Thoracic aorta (tissue), 2 donors: ENCODE measurements at places on chromosomes 1 and 21.
A peak's percentile ranks its signal among the peaks of the same experiment; 100 is the strongest.

DNA sequence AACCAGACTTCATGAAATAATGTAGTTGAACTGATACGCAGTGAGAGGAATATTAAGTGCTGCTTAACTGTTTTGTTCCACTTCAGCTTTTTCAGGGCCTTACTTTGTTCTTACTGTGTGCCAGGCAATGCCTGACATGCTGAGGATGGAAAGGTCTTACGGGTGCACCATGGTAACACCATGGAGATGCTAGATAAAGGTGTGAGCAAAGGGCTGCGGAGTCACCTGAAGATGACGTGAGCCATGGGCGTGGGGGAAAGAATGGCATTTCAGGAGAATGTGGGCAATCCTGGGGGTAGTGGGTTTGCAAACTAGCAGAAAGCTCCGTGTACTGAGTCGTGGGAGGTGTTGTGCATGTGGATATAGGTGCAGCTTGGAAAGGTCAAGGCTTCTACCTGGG is 27.3 kb downstream of the MAN1C1 start:
- peaks cover 13% of the 10 kb centered on the region for H3K4me1 ChIP-seq
- no peaks in the 10 kb centered on the region for H3K36me3 ChIP-seq
- H3K27me3 ChIP-seq: no peaks in the 10 kb centered on the region
- DNase-seq: no peak
- no peak overlapping the region for H3K4me3 ChIP-seq

DNA sequence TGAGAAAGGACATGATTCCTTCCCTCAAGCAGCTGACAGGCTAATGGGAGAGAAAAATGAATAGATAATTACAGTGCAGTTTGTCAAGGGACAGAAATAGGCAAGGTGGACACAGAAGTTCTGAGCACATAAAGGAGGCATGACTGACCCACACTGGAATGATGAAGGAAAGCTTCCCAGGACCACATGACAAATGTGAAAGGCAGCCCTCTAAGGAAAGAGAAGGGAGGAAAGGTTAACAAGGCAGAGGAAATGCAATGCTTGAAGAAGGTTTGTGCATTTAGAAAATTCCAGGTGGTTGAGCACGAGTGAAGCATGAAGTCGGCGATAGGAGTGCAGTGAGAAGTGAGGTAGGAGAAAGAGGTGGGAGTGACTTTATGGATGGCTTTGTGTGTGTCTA is 37.4 kb downstream of the LAMC2 start:
- no peaks in the 10 kb centered on the region for H3K27me3 ChIP-seq
- DNase-seq: no peak
- H3K4me1 ChIP-seq: peaks cover 12% of the 10 kb centered on the region
- H3K36me3 ChIP-seq: no peaks in the 10 kb centered on the region

DNA sequence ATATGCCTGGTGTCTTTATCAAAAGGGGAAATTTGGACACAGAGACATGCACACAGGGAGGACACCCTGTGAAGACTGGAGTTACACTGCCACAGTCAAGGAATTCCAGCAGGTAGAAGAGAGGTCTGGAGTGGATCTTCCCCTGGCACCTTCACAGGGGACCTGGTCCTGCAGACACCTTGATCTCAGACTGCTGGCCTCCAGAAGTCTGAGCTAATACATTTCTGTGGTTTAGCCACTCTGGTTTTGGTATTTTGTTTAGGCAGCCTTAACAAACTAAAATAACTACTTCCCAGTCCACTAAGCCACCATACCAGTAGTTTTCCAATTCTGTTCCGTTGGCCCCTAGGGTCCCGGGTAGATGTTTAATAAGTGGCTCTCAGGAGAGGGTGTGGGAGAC is 164.7 kb downstream of the SETD4 start:
- no peaks in the 10 kb centered on the region for H3K27me3 ChIP-seq
- DNase-seq: no peak
- no peaks in the 10 kb centered on the region for H3K4me1 ChIP-seq
- no peak overlapping the region for H3K27ac ChIP-seq

DNA sequence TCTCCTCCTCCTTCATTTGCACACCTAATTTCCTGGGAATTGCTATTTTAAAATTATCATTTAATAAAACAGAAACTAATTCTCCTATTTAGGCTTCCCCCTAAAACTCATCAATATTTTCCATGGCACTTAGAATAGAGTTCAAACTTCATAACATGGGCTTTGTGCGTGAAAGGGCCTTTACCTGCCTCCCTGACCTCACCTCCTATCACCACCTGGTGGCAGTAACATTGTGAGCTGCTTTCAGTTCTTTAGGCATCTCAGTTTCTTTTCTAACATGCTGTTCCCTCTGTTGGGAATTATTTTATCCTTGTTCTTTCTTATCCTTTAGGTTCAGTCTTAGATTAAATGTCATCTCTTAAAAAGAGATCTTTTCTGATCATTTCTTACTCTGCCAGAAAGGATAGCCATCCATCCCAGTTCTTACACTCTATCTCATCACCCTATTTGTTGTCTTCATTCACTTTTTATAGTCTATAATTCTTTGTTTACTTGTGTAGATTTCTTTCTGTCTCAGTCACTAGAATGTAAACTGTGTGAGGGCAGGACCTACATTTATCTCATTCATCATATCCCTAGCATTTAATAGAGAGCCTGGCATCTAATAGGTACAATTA is 133.8 kb upstream of the KIAA1614 start:
- H3K27ac ChIP-seq: no peak overlapping the region
- H3K27me3 ChIP-seq: no peaks in the 10 kb centered on the region
- no peaks in the 10 kb centered on the region for H3K4me1 ChIP-seq
- H3K36me3 ChIP-seq: no peaks in the 10 kb centered on the region
- no peak overlapping the region for H3K4me3 ChIP-seq

DNA sequence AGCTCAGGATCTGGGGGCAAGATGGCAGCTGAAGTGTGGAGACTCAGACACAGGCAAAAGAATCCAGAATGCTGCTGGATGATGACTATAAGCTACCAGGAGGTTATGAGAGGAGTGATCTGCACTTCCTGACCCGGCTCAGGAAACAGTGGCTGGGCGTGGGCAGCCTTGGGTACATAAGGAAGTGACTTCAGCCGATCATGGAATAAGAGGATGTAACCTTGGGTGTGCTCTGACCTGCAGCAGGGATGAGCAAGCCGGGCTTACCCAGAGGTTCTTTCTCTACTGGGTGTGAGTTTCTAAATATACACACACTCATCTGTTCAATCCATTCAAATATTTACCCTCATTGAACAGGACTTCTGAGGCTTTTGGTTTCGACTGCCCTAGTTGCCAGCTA is 62.7 kb downstream of the CD34 start:
- DNase-seq: no peak
- no peak overlapping the region for H3K4me3 ChIP-seq
- no peaks in the 10 kb centered on the region for H3K36me3 ChIP-seq
- H3K27me3 ChIP-seq: no peaks in the 10 kb centered on the region
- H3K27ac ChIP-seq: peak overlapping the region; percentile 72

DNA sequence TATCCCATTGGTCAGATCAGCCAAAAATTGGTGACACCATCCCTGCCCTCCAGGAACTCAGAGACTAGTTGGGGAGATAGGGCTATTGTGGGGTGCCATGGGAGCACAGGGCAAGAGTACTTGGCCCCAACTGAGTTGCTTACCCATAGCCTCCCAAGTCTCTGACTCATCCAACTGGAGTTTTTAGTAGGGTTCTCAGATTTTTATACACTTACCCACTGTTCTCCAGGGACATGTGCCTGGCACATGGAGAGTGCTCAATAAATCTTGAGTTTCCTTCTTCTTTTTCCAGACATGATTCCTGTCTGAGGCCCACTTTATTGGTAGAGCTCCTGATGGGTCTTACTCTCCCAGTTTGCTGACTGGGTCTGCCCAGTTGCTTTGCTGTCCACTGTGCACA is 56.7 kb downstream of the OVGP1 start:
- DNase-seq: no peak
- H3K27ac ChIP-seq: no peak overlapping the region
- no peaks in the 10 kb centered on the region for H3K27me3 ChIP-seq
- no peaks in the 10 kb centered on the region for H3K36me3 ChIP-seq
- no peaks in the 10 kb centered on the region for H3K4me1 ChIP-seq

- no peaks in the 10 kb centered on the region for H3K4me1 ChIP-seq
- no peak for DNase-seq
Observed at GRCh38 chr1:91151702-91152101, 129.9 kb upstream of the ZNF644 start.

GRCh38 chr1:168019407-168019806 is 82.5 kb upstream of the MPC2 start:
- H3K27me3 ChIP-seq: no peaks in the 10 kb centered on the region
- H3K4me3 ChIP-seq: no peak overlapping the region
- no peaks in the 10 kb centered on the region for H3K4me1 ChIP-seq
- peaks cover 4% of the 10 kb centered on the region for H3K36me3 ChIP-seq
- H3K27ac ChIP-seq: no peak overlapping the region
- DNase-seq: no peak

GRCh38 chr1:199669916-199670315 is 357.6 kb upstream of the NR5A2 start:
- H3K27me3 ChIP-seq: no peaks in the 10 kb centered on the region
- no peaks in the 10 kb centered on the region for H3K36me3 ChIP-seq
- H3K4me3 ChIP-seq: no peak overlapping the region
- no peak overlapping the region for H3K27ac ChIP-seq
